Stimulated activated CD4-positive, alpha-beta T cell treated with anti-CD3 and anti-CD28 coated beads, TNF-alpha, amount 100 ng/mL, for 4 hours (primary cell): ENCODE measurements at places on chromosomes 2 and 18.

GRCh38 chr2:121377646-121378045 lies 92.6 kb upstream of the TFCP2L1 start:
- DNase-seq = no peak

GRCh38 chr18:46416706-46417638 lies 240.0 kb downstream of the LOXHD1 start:
- DNase-seq = no peak

DNA sequence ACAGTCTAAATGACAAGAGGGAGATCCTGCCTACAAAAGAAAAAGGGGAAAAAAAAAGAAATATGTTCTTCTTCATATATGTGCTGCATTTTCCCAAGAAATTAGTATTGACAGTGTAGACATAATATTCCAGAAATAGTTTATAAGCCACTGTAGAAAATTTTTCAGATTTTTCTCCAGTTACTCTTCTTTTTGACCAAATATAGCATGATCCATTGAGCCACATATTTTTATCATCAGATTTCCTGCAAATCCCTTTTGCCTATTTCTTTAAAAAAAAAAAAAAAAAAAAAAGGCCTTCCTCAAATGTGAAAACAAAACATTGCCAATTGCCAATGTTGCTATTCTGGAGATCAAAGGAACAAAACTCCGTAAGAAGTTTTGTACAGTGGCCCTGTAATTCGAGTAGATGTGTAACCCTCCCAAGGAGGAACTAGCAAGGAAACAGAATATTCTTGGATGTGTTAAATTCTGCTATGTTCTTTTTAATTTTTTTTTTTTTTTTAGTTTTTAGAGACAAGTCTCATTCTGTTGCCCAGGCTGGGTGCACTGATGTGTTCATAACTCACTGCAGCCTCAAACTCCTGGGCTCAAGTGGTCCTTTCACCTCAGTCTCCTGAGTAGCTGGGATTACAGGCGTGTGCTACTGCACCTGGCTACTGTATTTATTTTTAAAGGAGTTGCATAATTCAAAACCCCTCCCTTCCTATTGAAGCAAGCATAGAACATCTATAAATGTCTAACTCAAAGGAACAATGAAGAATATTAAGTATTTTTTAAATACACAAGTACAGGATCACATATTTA lies 12.5 kb upstream of the CABYR start:
- DNase-seq = no peak

- no peak for DNase-seq
Measured at GRCh38 chr2:138060301-138060635, 96.0 kb downstream of the HNMT start.

GRCh38 chr2:183371545-183371944 lies 247.3 kb downstream of the NUP35 start:
- no peak for DNase-seq

DNA sequence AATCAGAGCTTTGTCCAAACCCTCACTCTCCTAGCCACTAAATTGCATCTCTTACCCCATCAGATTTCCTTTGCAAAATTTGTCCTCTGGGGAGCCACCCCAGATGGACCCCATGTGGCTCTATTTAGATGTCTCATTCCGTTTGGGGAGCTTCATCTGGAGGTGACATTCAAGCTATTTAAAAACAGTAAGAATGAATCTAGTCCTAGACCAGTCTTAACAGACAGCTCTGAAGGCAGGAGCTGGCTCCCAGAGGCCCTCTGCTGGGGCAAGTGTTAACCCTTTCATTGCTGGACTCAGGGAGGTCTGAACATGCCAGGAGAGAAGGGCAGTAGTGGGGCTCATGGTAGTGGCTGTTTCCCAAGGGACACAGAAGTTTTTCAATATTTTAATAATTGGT lies 59.2 kb downstream of the RPL37A start:
- no peak for DNase-seq

GRCh38 chr2:8119782-8120505 lies 561.9 kb upstream of the ID2 start:
- DNase-seq = no peak

DNA sequence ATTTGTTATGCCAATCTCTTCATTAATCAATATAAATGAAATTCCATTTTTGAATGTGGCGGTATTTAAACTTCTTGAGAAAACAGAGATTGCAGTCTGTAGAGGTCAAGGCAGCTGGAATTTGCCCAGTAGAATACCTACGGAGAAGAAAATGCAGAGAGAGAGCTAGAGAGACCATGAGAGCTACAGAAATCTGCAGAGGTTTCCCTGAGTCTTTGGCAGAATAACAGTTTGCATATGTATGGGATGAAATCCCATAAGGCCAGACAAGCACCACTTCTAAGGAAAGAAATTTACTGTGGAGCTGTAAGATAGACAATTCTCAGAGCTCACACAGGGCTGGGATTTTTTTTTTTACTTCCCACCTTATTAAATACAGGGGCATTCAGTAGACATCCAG lies 23.6 kb upstream of the TMEFF2 start:
- DNase-seq = no peak

DNA sequence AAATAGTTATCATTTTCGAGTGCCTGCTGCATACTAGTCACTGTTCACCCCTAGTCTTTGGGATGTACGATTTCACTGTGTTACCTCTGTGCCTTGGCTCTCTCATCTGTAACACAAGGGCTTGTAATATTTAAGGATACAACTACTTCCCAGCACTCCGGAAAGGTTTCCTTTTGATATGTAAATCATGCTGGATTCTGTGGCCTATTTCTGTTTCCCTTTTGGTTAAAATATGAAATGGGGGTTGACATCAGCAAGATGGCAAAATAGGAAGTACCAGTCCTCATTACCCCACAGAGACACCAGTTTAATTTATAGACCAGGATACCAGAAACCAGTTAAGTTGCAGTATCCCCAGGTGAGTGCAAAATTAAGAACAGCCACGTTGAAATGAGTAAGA lies 23.5 kb downstream of the PSMG2 start:
- no peak for DNase-seq
